ENCODE measurements at places on chromosomes 6 and 20.

GRCh38 chr20:37404461-37404890, 58.5 kb downstream of the SRC start:
- DNase-seq, result no peak

GRCh38 chr6:131164506-131164905, 29.2 kb downstream of the AKAP7 start:
- DNase-seq, result no peak

GRCh38 chr20:51562332-51563173, 20.0 kb upstream of the NFATC2 start:
- DNase-seq, result peak; percentile 35

- DNase-seq, result no peak
Measured at GRCh38 chr6:106087548-106088325, 1.6 kb downstream of the PRDM1 start.

DNA sequence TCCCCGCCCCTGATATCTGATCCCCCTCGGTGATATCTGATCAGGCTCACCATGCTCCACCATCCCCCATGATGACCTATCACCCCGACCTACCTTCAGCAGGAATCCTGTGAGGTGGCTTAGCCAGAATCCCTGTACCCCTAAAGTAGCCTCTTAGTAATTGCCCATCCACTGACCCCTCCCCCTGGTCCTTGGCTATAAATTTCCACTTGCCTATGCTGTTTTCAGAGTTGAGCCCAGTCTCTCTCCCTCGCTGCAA, 177.5 kb upstream of the GGTLC1 start:
- no peak for DNase-seq

DNA sequence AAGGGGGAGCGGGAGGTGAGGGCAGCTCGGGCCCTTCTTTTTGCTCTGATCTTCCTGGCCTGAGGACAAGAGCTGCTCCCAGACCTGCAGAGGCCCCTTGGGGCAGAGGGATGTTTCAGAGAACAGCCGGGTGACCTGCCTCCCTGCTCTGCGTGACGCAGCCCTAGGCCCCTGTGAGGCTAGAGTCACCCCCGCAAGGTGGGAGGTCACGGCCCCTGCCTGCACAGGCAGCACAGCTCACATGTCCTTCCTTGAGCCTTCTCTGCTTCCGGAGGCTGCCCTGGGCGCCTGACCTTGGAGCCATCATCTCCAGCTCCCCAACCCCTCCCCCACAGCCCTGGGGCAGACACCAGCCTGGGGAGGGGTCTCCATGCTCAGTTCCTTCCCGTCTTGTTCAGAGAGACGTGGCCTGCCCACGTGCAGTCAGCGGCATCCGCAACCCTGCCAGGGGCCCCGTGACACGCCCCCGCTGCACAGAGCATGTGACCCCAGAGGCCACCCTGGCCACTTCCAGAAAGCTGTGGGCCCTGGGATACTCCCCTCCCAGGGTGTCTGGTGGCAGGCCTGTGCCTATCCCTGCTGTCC, at the start of gene BIRC7:
Gene BIRC7 (plus strand): TSS at position 507 of the 585 bp plus-strand sequence. CDS start 192 bp downstream, outside the sequence.
- DNase-seq, result no peak

GRCh38 chr6:84920021-84920420, 155.6 kb upstream of the TBX18 start:
- DNase-seq, result no peak

DNA sequence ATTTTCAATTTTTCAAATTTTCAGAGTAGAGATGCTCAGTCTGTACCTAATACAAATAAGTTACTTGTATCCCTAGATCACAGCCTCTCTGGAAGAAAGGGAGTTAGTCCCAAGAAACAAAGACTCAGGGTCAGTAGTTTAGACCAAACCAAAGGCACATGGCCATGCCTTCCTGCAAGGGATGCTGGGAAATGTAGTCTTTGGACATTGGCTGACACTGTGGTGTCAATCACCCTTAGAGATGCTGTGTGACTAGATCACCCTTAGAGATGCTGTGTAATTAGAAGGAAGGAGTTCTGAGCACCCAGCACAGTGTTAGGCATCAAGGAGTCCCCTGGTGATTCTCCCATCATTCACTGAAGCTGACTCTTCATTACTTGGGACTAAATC, 202.1 kb downstream of the NFATC2 start:
- DNase-seq, result no peak

All from hematopoietic multipotent progenitor cell (in vitro differentiated cells).